ENCODE measurements at places on chromosomes 3 and 15. TPM values are rescaled to one million over a fixed set of nuclear protein-coding genes. Genes with fewer than 3 reads are reported as not detected.

Gene ANKRD63
- not detected for total RNA-seq

Gene TNFAIP8L3
- total RNA-seq = 4.0 TPM

Gene PRR23C
- not detected for total RNA-seq

Gene TP63
- total RNA-seq = 0.96 TPM

Gene VPS33B
- total RNA-seq = 10.7 TPM

Gene GP9
- not detected for total RNA-seq

Gene RASL12
- 12.6 TPM for total RNA-seq

DNA sequence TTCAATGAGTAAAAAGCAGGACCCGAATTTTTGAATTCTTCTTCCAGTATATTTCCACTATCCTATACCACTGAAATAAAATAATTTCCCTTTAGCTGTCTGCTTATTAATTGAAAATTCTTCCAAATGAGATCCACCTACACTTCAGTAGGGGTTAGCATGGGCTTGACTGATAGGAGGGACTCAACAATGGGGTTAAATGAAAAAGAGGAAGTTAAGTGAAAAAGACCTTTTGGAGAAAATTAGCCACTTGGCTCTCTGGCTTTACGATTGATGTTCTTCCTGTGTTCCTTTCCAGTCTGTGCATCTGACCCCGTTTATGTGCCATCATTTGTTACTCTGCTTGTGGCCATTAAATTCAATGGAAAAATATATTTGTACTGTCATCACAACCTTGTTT, 54.0 kb upstream of the GCNT3 start:
- no peak for DNase-seq

- no peak for DNase-seq
These were observed 228.0 kb upstream of the CFAP20DC start for GRCh38 chr3:59277816-59278215.

GRCh38 chr15:83380682-83381081, 66.5 kb upstream of the SH3GL3 start:
- peak; percentile 66 for DNase-seq

DNA sequence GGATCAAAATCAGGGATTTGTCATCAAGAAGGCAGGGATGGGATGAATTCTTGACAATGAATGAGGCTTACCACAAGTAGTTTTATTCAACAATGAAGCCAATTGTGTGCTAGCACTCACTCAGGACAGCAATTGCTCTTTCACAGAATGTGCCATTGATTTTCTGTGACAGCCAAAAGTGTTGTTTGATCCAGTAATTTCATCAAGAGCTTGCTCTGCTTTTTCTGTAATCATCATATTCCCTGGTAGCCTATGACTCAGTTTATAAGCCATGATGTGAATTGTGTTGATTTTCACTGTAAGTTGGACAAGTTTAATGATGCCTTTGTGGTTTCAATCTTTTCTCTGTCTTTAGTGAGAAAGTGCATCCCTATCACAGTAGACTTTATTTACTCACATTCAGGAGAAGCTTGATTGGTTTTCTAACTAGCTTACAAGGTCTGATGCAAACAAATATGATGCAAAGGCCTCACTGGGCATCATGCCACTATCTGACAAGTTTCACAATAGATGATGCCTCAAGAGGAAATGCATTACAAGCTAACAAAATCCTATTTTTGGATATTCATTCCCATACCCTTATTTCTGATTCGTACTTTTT, 13.6 kb upstream of the CSRNP1 start:
- no peak for DNase-seq

DNA sequence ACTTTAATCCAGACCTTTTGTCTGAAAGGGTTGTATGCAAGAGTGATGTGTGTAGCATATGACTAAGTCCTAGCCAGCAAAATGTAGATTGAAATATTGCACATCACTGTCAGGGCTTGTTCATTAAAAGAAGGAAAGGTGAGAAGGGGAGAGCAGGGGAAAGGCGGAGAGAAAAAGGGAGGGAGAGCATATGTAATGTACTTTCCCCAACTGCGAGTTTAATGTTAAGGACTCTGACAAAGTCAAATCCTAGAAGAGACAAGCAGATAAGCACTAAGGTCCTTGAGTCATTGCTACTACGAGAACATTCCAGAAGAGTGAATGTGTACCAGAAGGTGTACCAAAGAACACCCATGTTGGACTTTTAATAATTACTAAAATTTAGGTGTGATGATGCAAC, 1336.7 kb downstream of the NSUN3 start:
- DNase-seq = no peak

GRCh38 chr15:80989081-80989517, 520 bp downstream of the MESD start:
- DNase-seq = no peak

GRCh38 chr3:151800431-151800830, 13.5 kb upstream of the AADAC start:
- no peak for DNase-seq

- no peak for DNase-seq
These were observed 26.3 kb upstream of the TFRC start for GRCh38 chr3:196108075-196108743.

- no peak for DNase-seq
These were observed 256.4 kb upstream of the MCTP2 start for GRCh38 chr15:93974804-93975481.

DNA sequence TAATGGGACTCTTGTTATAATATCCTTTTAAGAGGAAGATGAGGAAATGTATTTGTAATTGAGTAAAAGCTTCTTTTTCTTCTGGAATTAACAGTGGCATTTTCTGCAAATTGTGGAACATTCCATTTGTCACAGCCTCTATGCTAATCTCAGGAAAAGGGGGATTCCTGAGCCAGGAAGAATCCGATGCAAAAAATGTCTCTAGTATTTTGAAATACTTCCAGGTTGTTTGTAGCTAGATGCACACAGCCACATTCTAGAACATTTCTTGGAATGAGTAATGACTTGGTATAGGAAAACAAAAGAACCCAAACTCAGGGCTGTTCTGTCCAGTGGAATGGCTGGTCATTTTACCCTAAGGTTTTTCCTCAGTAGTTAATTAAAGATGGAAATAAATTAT, 98.5 kb upstream of the SLC2A2 start:
- no peak for DNase-seq

DNA sequence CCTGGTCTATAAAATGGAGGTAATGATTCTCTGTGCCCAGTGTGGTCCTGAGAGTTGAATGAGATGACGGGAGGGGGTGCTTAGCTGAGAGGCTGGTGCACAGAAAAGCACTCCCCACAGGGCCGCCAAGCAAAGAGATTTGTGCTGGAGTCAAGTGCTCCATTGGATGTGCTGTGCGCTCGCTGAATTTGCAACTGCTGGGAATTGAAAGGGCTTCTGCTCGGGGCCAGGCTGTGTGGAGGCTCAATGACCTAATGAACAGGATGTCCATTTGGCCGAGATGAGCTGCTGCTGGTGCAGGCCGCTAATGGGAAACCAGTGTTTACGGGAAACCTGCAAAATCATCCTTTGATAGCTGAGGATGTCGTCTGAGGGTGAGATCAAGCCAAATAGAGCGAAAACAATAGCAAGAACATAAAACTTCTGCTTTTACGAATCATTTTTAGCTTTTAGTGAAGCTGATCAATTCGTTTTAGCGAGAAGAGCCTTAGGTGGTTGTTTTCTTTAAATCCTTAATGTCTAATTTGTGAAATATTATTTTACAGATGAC, 211.7 kb downstream of the GABRG3 start:
- DNase-seq = no peak

GRCh38 chr3:141104151-141104821, 53.1 kb downstream of the SPSB4 start:
- no peak for DNase-seq

DNA sequence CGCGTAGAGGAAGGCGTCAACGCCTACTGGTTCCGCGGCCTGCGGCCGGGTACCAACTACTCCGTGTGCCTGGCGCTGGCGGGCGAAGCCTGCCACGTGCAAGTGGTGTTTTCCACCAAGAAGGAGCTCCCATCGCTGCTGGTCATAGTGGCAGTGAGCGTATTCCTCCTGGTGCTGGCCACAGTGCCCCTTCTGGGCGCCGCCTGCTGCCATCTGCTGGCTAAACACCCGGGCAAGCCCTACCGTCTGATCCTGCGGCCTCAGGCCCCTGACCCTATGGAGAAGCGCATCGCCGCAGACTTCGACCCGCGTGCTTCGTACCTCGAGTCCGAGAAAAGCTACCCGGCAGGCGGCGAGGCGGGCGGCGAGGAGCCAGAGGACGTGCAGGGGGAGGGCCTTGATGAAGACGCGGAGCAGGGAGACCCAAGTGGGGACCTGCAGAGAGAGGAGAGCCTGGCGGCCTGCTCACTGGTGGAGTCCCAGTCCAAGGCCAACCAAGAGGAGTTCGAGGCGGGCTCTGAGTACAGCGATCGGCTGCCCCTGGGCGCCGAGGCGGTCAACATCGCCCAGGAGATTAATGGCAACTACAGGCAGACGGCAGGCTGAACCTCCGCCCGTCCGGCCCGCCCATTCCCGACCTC, 4.1 kb downstream of the ISLR2 start:
- no peak for DNase-seq

GRCh38 chr15:52085299-52085698, 27.3 kb downstream of the BCL2L10 start:
- DNase-seq = no peak

DNA sequence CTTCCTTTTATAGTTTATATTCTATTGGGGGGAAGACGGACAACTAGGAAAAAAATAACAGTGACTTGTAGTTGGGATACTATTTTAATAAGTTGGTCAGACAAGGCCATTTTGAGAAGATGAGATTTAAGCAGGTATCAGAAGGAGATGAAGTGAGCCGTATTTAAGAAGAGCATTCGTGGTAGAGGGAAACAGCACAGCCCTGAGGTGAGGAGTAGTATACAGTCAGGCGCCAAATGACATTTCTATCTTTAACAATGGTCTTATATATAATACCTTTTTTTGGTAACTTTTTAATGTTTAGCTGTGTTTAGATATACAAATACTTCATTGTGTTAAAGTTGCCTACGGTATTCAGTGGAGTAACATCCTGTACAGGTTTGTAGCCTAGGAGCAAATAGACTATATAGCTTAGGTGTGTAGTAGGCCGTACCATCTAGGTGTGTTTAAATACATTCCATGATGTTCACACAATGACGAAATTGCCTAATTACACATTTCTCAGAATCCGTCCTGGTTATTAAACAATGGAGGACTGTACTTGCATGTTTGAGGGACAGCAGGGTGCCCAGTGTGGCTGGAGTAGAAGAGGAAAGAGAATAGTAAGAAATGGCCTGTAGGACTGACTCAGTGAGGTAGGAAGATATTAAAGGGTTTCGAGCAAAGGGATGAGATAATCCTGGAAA, 1.6 kb downstream of the NKTR start:
- no peak for DNase-seq

DNA sequence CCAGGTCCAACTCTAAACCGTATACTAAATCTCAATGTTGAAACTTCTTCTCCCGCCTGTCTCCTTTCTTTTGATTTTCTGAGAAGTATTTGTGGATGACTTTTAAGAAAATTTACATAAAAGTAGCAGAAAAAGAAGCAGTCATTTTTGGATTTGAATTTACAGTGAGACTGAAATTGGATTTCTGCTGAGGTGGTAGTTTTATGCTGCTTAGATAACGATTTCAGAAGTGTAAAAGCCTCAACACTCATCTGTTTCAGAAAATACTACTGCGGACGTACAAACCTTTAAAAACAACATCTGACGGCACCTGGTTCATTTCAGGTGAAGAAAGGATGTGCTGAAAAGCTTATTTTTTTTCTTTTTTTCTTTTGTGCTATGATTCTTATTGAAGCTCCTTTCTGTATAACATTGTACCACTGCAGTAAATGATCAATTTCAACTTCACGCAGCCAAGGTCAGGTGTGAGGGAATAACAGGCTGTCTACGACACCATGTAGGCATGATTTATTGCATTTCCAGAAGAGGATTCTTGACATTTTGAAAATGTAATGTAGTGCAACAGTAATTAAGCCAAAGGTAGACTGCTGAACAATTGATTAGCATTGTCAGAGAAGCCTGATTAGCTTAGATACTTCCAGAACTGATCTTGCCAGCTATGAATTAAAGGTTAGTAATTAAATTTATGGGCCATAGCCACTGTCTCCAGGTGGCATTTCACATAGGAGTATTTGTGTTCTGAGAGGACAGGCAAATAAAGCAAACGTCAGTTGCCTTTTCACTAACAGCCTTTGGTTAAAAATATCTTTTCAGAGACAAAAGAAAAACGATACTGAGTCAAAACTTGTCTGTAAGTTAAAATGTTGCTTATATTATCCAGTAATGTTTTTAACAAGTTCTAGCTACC, 134.6 kb upstream of the KBTBD8 start:
- DNase-seq = no peak

- peak; percentile 56 for DNase-seq
These were observed 34.8 kb upstream of the WNT5A start for GRCh38 chr3:55521738-55522421.

- no peak for DNase-seq
These were observed 43.3 kb downstream of the FAM43A start for GRCh38 chr3:194728986-194729385.

DNA sequence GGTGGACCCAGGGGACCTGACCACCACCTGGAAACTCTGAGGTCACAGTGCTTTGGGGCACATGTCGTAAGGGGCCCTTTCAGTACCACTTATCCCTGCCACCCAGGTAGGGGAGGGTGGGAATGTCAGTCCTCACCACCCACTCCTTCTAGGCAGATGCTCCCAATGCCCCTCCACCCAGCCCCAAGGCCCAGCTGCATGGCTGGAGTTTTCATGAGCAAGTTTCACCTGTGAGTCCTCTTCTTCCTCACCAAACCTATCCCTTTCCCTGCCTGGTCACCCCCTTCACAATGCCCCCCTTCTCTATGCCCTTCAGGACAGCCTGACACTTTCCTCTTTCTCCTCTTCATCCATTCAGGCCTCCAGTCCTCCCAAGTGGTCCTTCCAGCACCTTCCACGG, 9.8 kb downstream of the FAM174B start:
- DNase-seq = no peak

- no peak for DNase-seq
These were observed 43.4 kb downstream of the ESYT3 start for GRCh38 chr3:138477801-138478200.

DNA sequence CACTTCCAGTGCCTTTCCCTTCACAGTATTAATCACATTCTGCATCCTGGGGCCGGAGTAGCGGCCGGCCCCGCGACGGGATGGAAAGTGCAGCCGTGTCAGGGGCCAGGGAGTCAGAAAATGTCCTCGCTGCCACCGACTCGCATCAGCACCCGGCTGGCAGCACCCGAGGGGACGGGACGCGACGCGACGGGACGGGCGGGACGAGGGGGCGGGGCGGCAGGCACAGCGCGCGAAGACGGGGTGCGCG, 353 bp downstream of the ATG3 start:
- no peak for DNase-seq

DNA sequence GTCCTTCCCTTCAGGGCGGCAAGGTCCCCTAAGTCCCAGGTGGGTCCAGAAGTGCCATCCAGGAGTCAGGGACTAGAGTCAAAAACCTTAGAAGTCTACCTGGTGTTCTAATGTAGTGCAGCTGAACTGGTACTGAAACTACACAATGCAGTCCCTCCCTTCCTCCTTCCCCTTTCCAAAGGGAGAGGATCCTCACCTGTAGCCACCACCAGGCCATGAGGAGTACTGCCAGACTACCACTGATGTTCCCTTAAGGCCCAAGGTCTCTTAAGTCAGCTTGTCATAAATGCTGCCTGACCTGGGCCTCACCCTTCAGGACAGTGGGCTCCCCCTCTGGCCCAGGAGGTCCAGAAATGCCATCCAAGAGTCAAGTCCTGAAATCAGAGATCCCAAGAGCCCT, 98.9 kb downstream of the ULK4 start:
- DNase-seq = no peak

- no peak for DNase-seq
These were observed 693 bp downstream of the DISP2 start for GRCh38 chr15:40358471-40359353.

GRCh38 chr15:88036154-88036839, 220.2 kb downstream of the NTRK3 start:
- DNase-seq = no peak
